ENCODE measurements at places on chromosomes 1 and 21. TPM values are rescaled to one million over a fixed set of nuclear protein-coding genes. Genes with fewer than 3 reads are reported as not detected.
A peak's percentile ranks its signal among the peaks of the same experiment; 100 is the strongest.

The TEKT2 gene
- 9.6 TPM for total RNA-seq

The PLXNA2 gene
- 80.1 TPM for total RNA-seq

The AIRE gene
- total RNA-seq: 0.12 TPM

The RBBP5 gene
- total RNA-seq: 16.5 TPM

The GJB3 gene
- 6.5 TPM for total RNA-seq

The SDC3 gene
- total RNA-seq: 54.2 TPM

The PKP1 gene
- total RNA-seq: 30.7 TPM

The OR2T34 gene
- total RNA-seq: not detected

DNA sequence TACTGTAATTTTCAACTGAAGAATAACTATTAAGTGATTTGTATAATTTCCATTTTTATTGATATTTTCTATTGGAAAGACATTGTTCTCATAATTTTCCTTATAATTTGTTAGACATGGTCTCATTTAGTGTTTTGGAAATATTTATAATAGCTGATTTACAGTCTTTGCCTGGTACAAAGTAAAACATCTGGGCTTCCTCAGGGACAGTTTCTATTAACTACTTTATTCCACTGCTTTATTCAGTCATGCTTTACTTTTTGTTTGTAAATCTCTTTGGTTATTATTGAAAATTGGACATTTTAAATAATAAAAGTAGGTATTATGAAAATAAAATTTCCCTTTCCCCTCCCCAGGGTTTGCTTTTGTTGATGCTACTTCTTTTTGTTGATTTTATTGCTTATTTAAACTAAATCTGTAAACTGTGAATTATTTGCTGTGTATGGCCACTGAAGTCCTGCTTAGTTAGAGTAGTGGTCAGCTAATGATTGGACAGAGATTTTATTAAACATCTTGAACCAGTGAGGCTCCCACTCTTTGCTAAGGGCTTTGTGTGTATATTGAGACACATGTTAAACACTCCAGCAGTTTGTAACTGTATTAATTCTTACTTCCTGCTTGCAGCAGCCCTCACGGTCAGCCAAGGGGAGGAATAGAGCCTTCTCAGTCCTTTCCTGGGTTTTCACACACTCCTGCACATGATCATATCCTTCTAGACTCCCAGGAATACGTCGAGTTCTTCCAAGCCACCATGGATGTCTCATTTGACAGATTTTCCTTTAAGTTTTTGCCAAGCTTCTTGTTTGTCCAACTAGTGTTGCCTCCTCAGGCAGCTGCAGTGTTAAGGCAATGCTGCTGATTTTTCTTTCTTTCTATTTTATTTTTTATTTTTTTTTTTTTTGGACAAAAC is 994.6 kb upstream of the PRMT6 start:
- no peaks in the 10 kb centered on the region for H3K27me3 ChIP-seq
- H3K4me1 ChIP-seq: peaks cover 16% of the 10 kb centered on the region
- H3K4me3 ChIP-seq: no peak overlapping the region
- no peak overlapping the region for H3K27ac ChIP-seq
- no peaks in the 10 kb centered on the region for H3K36me3 ChIP-seq

DNA sequence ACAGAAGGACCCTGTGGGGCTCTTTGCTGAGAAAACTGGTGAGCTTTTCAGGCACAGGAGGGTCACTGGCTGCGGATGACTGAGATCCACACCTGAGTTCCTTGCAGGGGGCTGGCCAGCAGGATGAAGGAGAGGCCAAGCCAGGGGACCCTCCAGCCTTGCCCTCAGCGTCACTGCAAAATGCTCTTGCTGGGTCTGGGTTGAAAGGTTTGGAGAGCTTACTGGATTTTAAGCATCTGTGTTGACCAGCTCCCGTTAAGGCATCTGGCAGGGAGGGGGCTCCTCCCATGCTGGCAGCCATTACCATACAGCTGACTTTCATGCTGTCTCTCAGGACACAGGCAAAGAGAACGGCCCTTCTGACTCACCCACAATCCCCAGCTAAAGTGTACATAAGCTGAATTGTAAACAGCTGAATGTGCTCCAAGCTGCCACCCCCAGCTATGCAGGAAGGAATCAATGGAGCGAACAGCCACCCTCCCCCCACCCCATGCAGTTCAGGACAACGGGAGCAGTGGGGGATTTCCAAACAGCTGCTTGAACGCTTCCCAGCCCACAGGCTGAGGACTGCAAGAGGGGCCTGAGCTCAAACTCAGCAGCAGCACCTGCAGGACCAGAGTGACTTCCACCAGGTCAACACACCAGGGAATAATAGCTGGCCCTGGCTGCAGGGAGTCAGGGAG is 21.3 kb upstream of the A3GALT2 start:
- H3K36me3 ChIP-seq: peaks cover 19% of the 10 kb centered on the region
- no peak for DNase-seq
- peaks cover 75% of the 10 kb centered on the region for H3K4me1 ChIP-seq

DNA sequence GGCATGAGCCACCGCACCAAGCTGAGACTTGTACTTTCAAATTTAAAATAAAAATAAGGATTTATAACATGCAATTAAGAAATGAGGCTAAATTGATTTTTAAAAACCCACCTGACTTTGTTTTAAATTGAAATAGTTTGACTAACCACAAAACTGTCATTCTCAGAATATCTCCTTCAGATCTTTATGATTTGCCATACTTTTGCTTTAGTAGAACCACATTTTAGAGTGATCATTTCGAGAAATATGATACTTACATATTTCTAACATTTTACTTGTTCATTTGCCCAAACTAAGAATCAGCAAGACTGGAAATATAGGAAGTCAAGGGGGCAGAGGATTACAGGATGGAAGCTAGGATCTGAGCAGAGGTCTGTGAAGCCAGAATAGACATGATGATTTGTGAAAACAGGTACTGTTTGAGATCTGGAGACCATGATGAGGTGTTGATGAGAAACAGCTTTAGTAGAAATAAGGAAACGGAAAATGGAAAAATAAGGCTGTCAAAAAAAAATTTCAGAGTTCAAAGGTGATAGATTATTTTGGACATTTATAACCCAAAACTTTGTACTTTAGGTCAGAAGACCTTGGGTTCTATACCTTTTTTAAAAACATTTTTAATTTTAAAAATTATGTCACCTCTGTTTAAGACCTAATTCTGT is 44.8 kb downstream of the GIPC2 start:
- H3K27ac ChIP-seq: no peak overlapping the region
- no peaks in the 10 kb centered on the region for H3K4me1 ChIP-seq
- DNase-seq: no peak
- H3K27me3 ChIP-seq: no peaks in the 10 kb centered on the region

DNA sequence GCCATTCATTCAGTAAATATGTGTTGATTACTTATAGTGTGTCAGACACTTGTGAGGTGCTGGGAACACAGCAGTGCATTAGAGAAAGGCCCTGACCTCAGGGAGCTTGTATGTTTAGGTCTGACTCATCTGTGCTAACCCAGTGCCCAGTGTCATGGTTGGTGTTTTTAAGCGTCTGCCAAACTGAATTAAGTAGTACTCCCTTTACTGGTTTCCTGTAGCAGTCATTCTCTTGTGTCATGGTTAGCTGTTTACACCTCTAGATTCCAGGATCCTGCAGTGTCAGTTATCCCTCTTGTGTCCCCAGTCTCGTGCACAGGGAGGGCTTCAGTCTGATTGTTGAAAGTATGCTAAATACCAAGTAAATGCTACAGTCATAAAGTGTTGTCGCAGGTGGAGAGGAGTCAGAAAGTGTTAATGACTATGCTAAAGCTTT is 14.2 kb downstream of the UCK2 start:
- peak overlapping the region; percentile 2 for H3K27ac ChIP-seq
- no peak for DNase-seq
- H3K36me3 ChIP-seq: peaks cover 10% of the 10 kb centered on the region
- no peaks in the 10 kb centered on the region for H3K27me3 ChIP-seq
- H3K4me1 ChIP-seq: peaks cover 52% of the 10 kb centered on the region

DNA sequence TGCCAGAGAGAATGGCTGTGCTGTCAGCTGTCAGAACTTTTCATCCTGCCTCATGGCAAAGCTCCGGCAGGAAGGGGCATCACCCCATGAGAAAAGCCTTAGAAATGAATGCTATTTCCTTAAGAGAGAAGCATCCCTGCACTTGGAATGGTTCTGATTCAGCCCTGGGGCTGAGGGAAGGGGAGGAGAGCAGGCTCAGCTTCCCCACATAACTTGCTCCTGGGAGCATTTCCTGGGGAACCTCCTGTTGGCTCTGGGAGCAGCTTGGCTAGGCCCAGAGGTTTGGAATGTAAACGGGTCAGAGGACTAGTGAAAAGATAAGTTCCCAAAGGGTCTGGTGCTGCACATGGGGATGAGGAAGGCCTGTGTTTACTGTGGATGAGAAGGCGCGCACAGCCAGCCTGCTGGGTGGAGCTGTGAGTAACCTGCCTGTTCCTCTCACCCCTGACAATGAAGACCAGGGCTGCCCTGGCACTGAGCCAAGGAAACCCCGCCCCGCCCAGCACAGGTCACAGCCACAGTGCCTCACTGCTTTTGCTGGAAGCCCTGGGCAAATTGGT is 5.0 kb downstream of the PRELP start:
- peak overlapping the region; percentile 6 for H3K27ac ChIP-seq
- peaks cover 4% of the 10 kb centered on the region for H3K27me3 ChIP-seq
- H3K36me3 ChIP-seq: no peaks in the 10 kb centered on the region
- no peak overlapping the region for H3K4me3 ChIP-seq
- DNase-seq: no peak

GRCh38 chr1:161816201-161816600 is 50.1 kb downstream of the ATF6 start:
- H3K4me1 ChIP-seq: peaks cover 9% of the 10 kb centered on the region
- H3K36me3 ChIP-seq: peaks cover 23% of the 10 kb centered on the region
- DNase-seq: no peak

- no peak for DNase-seq
- H3K27ac ChIP-seq: peak overlapping the region; percentile 44
- no peaks in the 10 kb centered on the region for H3K27me3 ChIP-seq
- H3K36me3 ChIP-seq: peaks cover 7% of the 10 kb centered on the region
Measured at GRCh38 chr1:180854001-180854400, 58.7 kb upstream of the KIAA1614 start.

- H3K4me3 ChIP-seq: no peak overlapping the region
- no peak overlapping the region for H3K27ac ChIP-seq
- peaks cover 30% of the 10 kb centered on the region for H3K4me1 ChIP-seq
Measured at GRCh38 chr1:163535401-163535800, 213.6 kb downstream of the NUF2 start.

GRCh38 chr1:36133484-36133883 is 8.5 kb upstream of the COL8A2 start:
- H3K36me3 ChIP-seq: peaks cover 4% of the 10 kb centered on the region
- no peak overlapping the region for H3K27ac ChIP-seq
- no peak for DNase-seq
- H3K4me1 ChIP-seq: peaks cover 14% of the 10 kb centered on the region
- no peaks in the 10 kb centered on the region for H3K27me3 ChIP-seq

GRCh38 chr21:43345746-43346409 is 81.1 kb downstream of the SIK1 start:
- no peak overlapping the region for H3K4me3 ChIP-seq
- DNase-seq: no peak
- no peaks in the 10 kb centered on the region for H3K36me3 ChIP-seq
- H3K27ac ChIP-seq: no peak overlapping the region

DNA sequence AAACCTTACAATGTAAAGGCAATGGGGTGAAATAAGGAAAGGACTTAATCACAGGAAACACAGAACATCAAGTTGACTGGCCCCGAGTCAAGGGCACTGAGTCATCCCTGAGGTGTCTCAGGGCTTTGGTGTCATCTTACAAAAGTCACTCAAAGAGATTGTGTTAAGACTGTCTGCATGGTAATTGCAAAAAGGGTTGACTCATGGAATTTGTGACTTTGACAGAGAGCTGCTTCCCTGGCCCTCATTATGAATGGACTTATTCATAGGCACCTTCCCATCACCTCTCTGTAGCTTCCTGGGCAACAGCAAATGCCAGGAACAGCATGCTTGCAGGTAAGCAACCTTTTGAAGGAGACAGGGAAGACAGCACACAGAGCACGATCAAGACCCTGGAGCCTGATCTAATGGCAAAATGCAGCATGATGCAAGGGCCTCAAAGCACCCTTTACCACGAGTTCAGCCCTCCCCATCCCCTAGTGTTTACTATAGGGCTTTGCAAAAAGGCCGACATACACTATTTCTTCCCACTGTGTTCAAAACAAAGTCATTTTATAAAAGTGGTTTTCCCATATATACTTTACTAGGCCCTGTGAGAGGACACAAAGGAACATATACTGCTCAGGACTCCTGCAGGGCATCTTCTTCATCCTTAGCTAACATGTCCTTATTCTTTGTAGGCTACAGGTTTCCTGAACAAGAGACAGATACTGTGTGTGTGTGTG is 17.1 kb downstream of the ZP4 start:
- no peaks in the 10 kb centered on the region for H3K4me1 ChIP-seq
- peaks cover 14% of the 10 kb centered on the region for H3K27me3 ChIP-seq
- H3K4me3 ChIP-seq: no peak overlapping the region

GRCh38 chr1:85612704-85613361 is 32.3 kb downstream of the CCN1 start:
- H3K27ac ChIP-seq: peak overlapping the region; percentile 69
- H3K27me3 ChIP-seq: no peaks in the 10 kb centered on the region
- H3K4me3 ChIP-seq: no peak overlapping the region
- peaks cover 20% of the 10 kb centered on the region for H3K4me1 ChIP-seq

GRCh38 chr1:6239950-6240768 is 3.8 kb upstream of the HES3 start:
- no peaks in the 10 kb centered on the region for H3K36me3 ChIP-seq
- H3K4me3 ChIP-seq: no peak overlapping the region
- H3K27me3 ChIP-seq: peaks cover 65% of the 10 kb centered on the region
- H3K4me1 ChIP-seq: peaks cover 7% of the 10 kb centered on the region
- DNase-seq: no peak

DNA sequence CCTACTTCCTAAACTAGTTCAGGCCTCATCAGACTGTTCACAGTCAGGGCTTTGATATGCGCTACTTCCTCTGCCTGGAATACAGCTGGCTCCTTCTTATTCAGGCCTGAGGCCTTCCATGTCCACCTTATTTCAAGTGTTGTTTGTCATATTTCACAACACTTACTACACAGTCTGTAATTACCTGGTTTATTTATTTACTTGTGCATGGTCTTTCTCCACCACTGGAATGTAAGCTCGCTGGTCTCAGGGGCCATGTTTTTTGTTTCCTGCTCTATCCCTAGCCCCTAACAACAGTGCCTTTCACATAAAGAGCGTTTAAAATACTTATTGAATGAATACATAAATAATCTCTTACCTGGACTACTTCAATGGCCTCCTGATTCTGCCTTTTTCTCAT is 4.6 kb upstream of the SRSF4 start:
- H3K4me1 ChIP-seq: peaks cover 5% of the 10 kb centered on the region
- peak overlapping the region; percentile 64 for H3K4me3 ChIP-seq
- DNase-seq: no peak
- H3K27ac ChIP-seq: peak overlapping the region; percentile 57
- H3K36me3 ChIP-seq: peaks cover 5% of the 10 kb centered on the region

- H3K27ac ChIP-seq: no peak overlapping the region
- no peaks in the 10 kb centered on the region for H3K27me3 ChIP-seq
- H3K4me1 ChIP-seq: no peaks in the 10 kb centered on the region
Measured at GRCh38 chr1:224988042-224988441, 58.6 kb downstream of the DNAH14 start.

GRCh38 chr21:29812947-29813346 is 126.8 kb downstream of the GRIK1 start:
- H3K4me3 ChIP-seq: no peak overlapping the region
- DNase-seq: no peak
- peaks cover 4% of the 10 kb centered on the region for H3K4me1 ChIP-seq
- no peaks in the 10 kb centered on the region for H3K36me3 ChIP-seq

- H3K27me3 ChIP-seq: peaks cover 27% of the 10 kb centered on the region
- no peaks in the 10 kb centered on the region for H3K36me3 ChIP-seq
- H3K4me3 ChIP-seq: no peak overlapping the region
- H3K4me1 ChIP-seq: no peaks in the 10 kb centered on the region
- no peak for DNase-seq
Measured at GRCh38 chr1:1596493-1597274, 3.3 kb downstream of the FNDC10 start.

Data from type B pancreatic cell (in vitro differentiated cells).